CD4-positive, alpha-beta memory T cell (primary cell): ENCODE measurements at places on chromosomes 6 and 20.

GRCh38 chr6:21045135-21045700, 511.0 kb downstream of the CDKAL1 start:
- DNase-seq = no peak

- no peak for DNase-seq
These were observed 39.2 kb upstream of the LTV1 start for GRCh38 chr6:143803769-143804568.

DNA sequence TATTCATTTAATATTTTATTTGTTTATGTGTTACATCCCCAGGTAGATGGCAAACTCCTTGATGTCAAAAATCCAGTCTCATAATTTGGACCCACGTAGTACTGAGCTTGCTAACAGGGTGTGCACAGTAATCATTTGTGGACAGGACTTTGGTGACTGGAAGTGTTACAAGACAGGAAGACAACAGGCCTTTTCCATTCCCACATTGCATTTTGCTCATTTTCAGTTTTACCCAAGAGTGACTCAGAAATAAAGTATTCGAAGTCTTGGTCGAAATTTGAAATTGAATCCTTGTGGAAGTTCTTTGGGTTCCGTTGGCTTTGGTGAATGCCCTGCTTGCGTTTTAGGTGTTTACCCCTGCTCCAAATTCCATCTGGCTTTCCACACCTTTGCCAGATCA, 63.0 kb upstream of the THBS2 start:
- DNase-seq = no peak

DNA sequence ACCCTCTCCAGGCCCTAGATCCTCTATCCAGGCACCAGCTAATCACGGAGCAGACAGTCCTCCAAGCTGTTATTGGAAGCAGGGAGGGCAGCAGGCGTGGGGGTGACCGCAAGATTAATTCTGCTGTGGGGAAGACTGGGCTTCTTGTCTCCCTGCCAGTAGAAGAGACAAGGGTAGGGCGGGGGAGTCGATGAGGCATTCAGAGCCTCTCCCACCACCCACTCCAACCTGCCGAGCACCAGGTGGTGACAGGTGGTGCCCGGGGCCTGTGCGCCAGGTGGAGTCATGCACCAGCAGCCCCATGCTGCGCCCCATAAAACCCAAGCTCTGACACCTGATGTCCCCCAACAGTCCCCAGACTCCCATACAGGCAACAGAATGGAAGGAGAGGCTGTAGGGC, 89.6 kb downstream of the CDH22 start:
- DNase-seq = no peak

GRCh38 chr6:109790131-109790530, 99.0 kb downstream of the FIG4 start:
- no peak for DNase-seq

DNA sequence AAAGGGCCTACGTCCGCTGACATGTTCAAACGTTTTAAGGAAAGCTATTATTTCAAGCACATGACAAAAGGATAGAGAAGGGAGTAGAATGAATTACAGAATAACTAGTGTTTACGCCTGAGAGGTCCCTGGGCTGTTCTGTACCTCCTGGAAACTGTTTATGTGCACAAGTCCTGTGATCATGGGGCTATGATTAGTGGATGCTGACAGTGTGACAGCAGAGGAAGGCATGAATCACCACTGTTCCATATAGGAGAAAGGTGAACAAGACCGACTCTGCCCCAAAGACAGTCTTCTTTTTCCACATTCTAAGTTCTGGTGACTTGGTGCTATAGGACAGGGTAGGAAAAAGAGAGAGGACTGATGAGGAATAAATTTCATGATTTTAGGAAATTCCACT, 249.2 kb upstream of the PRDM1 start:
- DNase-seq = no peak

DNA sequence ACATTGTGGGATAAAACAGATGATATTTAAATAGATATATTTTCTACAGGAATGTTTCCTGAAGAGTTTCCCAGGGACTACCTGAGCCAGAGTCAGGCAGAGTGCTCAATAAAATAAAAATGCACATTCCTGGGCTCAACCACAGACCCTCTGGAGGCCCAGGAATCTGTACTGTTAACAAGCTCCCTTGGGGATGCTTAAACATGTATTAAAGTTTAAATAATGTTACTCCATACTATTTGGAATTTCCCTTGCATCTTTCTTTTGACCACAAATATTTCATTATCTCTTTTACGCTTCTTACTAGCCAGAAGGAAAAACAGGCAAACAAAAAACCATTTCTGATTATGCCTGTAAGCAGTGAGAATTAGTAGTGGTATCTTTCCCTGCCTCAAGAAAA, 42.3 kb downstream of the GPR63 start:
- no peak for DNase-seq

DNA sequence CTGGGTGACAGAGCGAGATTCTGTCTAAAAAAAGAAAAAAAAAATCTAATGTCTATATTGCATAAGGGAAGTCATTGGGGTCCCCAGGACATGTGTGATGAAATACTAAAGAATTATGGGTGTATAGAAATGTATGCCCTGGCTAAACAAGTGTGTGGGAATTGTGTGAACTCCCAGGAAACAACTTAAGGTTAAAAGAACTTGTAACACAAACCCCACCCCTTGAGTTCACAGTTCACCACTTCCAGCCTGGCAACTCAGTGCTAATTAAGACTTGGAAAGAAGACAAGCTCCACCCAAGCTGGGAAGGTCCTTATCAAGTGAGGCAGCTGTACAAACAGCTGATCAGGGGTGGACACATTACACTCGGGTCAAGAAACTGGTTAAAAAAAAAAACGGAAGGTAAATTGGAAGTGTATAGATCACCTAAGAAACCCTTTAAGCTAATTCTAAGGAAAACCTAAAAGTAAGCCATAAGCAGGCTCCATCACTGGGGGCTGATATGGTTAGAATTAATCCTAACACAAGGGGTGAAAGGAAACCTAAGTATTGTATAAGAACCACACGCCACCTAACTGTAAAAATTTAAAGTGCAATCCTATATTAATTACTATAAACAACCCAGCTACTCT, 25.2 kb downstream of the HLA-A start:
- no peak for DNase-seq

DNA sequence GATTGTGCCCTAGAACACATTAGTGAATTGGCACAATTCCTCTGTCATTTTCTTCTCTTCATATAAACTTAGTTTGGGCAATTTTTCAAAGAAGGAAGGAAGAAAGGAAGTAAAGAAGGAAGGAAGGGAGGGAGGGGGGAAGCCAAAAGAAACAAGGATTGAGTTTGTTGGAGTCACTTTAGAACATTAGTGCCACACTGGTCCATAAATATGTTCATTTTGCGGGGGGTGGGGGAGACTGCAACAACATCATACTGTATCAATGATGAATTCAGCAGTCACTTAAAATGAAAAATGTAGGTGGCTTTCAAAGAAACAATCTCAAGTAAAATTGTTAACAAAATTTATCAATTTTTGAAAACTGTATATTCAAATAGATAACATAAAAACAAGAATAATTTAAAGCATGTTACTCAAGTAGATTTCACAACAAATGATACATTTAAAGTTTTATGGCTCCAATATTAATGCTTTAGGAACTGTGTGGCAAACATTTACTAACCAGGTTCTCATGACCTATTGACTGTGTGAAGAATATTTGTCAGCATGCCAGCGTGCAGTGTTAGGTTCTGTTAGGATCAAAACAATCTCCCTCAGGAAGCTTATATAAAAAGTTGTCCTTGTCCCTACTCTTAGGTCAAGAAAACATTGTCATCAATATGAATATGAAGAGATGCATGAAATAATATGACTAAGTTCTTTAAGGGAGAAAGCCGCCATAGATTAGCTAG, 208.1 kb upstream of the AGPAT4 start:
- no peak for DNase-seq

DNA sequence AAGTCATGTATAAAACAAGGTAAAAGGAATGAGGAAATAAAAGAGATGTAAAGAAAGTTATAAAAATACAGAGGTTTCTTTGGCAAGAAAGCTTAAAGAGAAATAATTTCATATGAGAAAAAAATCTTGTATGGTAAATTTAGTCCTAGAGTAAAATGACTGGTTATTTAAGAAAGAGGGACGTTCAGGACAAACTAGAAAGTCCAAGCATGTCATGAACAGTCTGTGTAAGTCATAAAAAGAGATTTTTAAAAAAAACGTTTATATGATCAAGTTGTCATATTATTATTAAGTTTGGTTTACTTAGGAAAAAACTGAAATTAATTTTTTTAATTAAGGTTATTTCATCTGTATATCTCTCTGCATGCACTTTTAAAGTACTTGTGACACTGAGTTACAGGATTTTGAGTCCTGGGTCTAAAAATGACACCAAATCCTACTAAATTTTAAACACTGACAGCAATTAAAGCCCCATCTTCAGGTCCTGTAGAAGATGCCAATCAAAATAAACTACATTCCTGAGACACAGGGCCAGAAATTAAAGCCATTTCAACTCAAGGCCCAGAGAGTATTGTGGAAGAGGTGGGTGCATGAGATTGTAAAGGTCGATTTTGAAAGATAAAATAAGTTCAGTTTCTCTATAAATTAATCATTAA, 62.4 kb downstream of the AGPAT4 start:
- no peak for DNase-seq

DNA sequence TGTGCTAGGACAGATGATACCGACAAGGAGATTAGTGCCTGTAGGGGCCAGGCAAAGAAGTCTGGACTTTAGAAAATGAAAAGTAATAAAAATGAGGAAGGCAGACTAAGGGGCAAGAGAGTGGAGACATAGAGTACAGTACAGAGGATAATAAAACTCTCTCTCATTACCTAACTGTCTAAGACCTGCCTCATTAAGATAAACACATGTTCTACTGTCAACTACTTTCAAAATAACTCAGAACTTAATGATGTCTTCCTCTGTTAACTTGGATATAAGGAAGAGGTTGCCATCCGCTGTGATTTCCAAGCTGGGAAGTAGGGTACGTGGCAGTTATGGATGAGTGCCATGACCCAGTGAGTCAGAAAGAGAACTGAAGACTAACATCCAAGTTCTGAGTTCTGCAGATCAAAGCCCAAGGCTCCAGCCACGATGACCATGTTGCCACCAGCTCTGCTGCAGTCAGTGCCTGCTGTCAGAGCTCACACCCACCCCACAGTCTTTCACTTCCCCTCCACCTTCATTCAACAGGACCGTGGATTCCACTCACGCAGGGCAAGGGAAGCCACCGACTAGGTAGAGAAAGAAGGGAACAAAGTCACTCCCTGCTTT, 81.8 kb downstream of the KIF16B start:
- no peak for DNase-seq

GRCh38 chr6:148261470-148261869, 81.2 kb upstream of the SASH1 start:
- no peak for DNase-seq

GRCh38 chr6:88975369-88975768, 12.0 kb upstream of the RNGTT start:
- DNase-seq = no peak

DNA sequence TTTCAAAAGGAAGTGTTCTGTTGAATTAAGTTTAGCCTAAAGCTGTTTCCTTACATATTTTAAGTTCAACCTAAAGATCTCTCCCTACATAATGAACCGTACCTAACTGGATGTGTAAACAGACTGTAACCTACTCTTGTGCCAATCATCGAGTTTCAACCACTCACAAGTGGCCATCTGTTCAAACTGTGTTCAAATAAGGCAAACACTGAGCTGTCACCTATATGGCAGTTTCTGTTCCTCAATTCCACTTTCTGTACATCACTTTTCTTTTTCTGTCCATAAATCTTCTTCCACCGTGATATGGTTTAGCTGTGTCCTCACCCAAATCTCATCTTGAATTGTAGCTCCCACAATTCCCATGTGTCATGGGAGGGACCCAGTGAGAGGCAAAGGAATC, 428.6 kb downstream of the HACE1 start:
- DNase-seq = no peak

DNA sequence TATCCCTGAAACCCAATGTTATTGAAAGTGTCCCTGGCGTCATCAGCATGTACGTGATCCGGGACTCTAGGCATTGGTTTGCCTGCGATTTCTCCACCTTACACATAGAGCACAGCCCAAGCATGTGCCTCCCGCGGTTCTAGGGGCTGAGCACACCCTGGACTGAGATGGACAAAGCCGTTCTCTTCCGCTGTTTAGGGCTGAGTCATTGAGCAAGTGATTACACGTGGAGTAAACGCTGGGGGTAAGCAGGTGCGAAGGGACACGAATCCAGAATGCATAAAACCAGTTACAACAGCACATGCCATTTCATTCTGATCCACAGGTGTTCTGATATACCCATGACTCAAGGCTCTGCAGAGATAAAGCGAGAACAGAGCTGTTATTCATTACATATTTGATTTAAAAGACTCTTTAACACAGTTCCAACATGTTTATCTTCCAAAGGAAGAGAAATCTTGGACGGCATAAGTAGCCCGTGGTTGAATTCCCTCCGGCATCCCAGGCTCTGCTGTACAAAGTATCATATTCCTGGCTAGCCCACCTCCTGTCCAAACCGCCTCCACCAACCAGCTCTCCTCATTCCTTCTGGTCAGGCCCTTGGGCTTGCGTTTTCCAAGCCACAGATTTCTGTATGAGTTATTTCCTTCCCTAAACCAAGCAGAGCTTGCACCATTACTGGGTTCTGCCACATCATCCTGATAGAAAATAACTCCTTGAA, 36.1 kb upstream of the THBS2 start:
- DNase-seq = no peak

DNA sequence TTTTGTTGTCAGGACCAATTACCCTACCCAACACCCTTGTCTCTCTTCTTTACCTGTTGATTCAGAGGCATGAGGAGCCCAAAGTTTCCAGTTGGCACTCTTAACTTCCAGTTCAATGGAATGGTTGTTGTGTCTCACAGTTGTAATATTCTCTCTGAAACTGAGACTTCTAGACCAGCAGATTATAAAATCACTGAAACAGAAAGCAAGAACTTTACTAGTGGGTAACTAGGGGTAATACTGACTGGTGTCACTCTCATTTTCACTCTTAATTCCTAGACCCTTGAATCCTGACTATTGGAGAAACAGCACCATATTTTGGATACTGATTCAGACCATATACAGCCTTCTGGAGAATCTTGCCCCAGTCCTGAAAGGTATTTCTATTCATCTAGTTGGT, 140.2 kb upstream of the MMS22L start:
- no peak for DNase-seq

GRCh38 chr20:21257192-21257591, 45.9 kb upstream of the XRN2 start:
- DNase-seq = no peak
